A549 treated with Mapracorat at 1 μM for 4 hours (cell line): ENCODE measurements at places on chromosomes 4 and X. TPM values are rescaled to one million over a fixed set of nuclear protein-coding genes. Genes with fewer than 3 reads are reported as not detected.

The FAM133A gene
- total RNA-seq: 0.69 to 0.99 TPM (median 0.86 TPM) in 5 replicates

The KCND1 gene
- 0.80 to 1.4 TPM (median 0.96 TPM) in 5 replicates for total RNA-seq

The ERAS gene
- not detected in 5 replicates for total RNA-seq

The CXCL11 gene
- 0.13 to 0.19 TPM in 2 of 5 replicates, not detected in the others for total RNA-seq

The PDZD4 gene
- 2.9 to 4.3 TPM (median 3.7 TPM) in 5 replicates for total RNA-seq

The TEX13D gene
- not detected in 5 replicates for total RNA-seq

The SLC26A1 gene
- total RNA-seq: 0.14 to 0.60 TPM (median 0.18 TPM) in 5 replicates

The ANAPC10 gene
- 11.6 to 17.0 TPM (median 12.6 TPM) in 5 replicates for total RNA-seq

The ASMTL gene
- 17.0 to 21.3 TPM (median 19.6 TPM) in 5 replicates for total RNA-seq

The MAB21L2 gene
- total RNA-seq: not detected in 5 replicates

The LDOC1 gene
- total RNA-seq: 80.5 to 98.8 TPM (median 90.3 TPM) in 5 replicates

The IL21 gene
- not detected in 5 replicates for total RNA-seq

The USP11 gene
- total RNA-seq: 49.0 to 58.5 TPM (median 53.2 TPM) in 5 replicates

The LUZP4 gene
- total RNA-seq: not detected in 5 replicates

The ODAPH gene
- total RNA-seq: 0.14 to 0.21 TPM in 2 of 5 replicates, not detected in the others

The TRIML2 gene
- total RNA-seq: 41.2 to 57.0 TPM (median 45.2 TPM) in 5 replicates

The CXCL1 gene
- 6.0 to 8.7 TPM (median 7.9 TPM) in 5 replicates for total RNA-seq

The GEMIN8 gene
- total RNA-seq: 8.1 to 10.7 TPM (median 10.1 TPM) in 5 replicates

The RHOXF2B gene
- not detected in 5 replicates for total RNA-seq

The XG gene
- not detected in 5 replicates for total RNA-seq

The SLC10A6 gene
- not detected in 5 replicates for total RNA-seq

The NEUROG2 gene
- total RNA-seq: not detected in 5 replicates

The MTNR1A gene
- 0.36 to 1.2 TPM (median 0.58 TPM) in 5 replicates for total RNA-seq
